ENCODE measurements at places on chromosomes 1 and 21.
A peak's percentile ranks its signal among the peaks of the same experiment; 100 is the strongest.

DNA sequence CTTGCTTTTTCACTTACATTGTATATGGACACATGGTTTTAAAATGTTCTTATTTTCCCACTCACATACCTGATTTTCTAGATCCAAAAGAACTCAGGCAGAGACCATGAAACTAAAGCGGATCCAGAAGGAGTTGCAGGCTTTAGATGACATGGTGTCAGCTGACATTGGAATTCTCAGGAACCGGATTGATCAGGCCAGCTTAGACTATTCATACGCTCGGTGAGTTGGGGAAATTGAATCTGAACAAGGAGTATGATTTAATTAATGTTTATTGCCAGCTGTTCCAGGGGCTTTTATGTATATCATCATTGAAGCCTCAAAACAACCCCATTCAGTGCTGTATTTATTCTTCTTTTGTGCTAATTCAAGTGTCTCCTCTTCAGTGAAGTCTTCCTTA, 12.7 kb downstream of the GORAB start:
- DNase-seq: no peak

DNA sequence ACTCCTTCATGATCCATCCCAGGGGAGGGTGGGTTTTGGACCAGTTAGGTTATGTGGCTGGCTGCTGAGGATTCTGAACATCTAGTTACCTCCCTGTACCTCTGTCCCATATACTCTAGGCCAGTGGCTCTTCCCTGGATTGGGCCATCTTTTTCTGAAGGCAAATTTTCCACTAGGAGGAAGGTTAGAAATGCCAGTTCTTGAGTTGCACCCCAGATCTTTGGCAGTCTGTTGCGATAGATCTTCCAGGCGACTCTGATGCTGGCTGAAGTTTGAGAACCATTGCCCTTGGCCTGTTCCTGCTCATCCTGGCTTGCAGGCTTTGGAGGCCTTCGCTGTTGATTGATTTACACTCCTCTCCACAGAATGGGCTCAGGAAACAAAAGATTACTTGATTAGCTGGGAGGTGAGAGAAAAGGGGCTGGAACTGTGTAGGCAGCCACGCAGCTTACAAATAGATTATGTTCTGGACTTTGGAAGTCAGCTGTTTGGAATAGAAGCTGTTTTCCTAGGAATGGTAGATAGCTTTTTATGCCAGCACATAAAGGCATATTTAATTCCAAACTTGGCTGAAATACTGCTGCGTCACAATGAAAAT, 110.1 kb downstream of the MRPS6 start:
- DNase-seq: no peak

DNA sequence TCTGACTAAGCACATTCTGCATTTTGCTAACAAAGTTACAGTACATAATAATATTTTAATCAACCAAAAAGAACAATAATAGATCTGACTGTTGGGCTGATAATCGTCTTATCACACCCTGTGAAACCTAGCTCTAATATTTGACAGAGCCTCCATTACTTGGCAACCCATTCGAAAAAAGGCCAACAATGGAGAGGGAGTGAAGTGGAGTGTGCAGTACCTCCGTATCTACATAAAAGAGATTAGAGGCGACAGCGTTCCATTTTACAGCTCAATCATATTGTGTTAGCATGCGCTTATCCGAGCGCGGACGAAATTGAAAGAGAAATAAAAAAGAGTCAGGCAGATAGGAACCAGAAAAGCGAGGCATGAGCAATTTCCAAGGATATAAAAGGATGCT, 137.3 kb upstream of the USH2A start:
- DNase-seq: no peak

DNA sequence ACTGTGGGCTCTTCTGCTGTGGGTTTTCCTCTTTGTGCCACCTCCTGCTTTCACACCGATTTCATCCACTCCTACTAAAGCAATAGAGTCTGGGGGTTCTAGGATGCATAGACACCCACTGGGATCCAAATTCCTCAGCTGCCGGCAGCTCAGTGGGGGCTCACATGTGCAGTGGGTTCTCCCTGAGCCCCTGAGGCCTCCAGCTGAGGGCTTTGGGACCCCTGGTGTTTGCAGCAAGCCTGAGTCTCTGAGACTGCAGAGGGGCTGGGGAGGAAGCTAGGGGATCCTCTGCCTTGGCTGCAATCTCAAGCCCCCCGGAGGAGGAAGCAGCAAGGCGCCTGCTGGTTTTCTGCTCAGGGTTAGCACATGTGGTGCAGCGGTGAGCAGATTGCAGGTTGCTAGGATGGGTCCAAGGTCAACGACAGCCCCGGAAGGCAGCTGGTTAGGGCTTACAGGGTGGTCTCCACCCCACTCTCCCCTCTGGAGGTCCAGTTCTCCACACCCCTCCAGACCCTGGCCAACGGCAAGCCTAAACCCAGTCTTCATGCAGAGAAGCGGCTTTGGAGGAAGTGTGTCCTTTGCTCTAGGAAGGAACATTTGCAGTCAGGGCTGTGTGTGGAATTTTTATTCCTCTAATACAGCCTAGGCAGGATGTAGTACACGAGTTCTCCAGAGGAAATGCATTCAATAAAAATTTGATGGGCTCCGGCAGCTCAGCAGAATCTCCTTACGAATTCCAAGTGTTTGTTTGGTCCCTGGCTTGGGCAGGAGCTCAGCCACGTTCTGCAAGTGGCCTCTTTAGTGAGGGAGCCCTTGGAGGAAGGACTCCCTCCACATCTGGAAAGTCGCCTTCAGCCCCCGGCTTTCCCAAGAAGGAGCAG, 269.1 kb upstream of the VAMP3 start:
- DNase-seq: no peak

DNA sequence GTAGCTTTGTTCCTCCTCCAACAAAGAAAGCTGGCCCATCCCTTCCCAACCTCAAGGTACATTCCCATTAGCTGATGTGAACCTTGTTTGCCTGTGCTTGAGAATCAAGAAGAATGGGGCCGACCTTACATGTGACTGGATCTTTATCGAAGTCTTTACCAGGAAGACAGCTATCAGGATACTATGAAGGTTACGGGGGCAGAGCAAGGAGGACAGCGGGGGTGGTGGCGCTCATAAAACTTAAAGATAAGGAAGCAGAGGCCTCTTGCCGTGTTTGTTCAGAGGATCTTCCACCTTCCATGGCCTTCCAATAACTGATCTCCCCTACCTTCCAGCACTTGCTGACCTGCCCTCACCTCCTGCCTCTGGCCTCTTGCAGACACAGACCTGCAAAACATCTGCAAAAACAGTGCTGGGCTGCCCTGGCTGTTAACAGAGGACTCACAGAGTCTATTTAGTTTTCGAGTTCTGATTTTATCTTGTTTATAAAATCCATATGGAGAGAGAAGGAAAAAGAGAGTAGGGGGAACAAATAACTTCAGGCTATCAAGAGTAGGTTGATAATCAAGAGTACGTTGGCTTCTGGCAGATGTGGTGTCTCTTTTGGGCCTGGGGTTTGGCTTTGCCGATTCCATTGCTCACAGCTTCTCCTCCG, 198.0 kb downstream of the HUNK start:
- no peak for DNase-seq

GRCh38 chr1:227888404-227889046, 59.2 kb downstream of the WNT9A start:
- DNase-seq: no peak

DNA sequence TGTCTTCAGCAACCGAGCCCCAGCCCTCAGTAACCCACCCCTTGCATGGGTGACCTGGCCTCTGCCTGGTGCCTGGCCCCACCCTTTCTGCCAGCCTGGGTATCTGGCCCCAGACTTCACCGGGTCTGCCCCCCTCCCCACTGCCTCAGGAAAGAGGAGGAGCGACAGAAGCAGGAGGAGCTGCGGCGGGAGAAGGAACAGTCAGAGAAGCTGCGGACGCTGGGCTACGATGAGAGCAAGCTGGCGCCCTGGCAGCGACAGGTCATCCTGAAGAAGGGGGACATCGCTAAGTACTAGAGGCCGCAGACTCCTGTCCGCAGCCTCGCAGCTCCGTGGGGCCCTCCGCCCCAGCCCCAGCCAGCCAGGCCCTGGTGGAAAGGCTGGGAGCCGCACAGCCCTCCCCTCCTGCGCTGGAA, 6.1 kb downstream of the TNFRSF25 start:
- DNase-seq: no peak

DNA sequence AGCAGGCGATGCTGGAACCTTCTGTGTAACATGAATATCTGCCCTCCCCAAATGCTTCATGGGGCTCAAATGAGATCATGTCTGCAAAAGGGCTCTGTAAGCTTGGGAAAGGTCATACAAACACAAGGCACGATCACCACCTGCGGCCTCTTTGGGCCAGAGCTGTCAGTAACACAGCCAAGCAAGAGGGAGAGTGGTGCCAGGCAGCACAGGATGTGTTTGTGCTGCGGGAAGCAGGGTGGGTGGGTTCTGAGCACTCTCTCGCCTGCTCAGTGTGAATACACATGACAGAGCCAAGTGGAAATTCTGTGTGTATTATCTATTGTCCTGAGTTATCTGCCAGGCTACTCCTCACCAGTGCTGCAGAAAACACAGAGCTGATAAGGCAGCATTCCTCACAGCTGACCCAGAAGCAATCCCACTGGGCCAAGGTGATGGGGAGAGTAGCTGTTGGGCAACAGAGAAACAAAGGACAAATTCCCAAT, 101.2 kb downstream of the LAMC2 start:
- no peak for DNase-seq

GRCh38 chr1:175131095-175131494, 61.5 kb downstream of the KIAA0040 start:
- DNase-seq: no peak

DNA sequence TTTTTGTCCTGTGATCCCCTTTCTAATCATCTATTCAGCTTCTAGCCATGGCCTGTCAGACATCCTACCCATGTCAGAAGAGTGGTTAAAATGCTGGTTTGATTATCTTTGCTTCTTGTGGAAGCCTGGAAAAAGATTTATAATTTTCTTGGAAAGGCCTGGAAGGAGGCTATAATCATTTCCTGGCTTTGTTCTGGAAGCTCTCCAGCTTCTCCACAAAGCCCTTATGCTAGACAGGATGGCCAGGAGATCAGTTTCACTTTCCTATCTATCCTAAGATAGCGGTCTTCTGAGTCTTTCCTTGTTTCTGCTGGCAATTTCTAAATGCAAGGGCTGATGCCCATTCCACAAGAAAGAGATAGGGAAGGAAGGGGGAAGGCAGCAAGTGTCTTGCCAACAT, 90.9 kb upstream of the SLC44A3 start:
- no peak for DNase-seq

- DNase-seq: no peak
These were observed 7.4 kb downstream of the WDR77 start for GRCh38 chr1:111441573-111442192.

GRCh38 chr1:163361123-163361934, 39.6 kb downstream of the NUF2 start:
- peak; percentile 13 for DNase-seq

DNA sequence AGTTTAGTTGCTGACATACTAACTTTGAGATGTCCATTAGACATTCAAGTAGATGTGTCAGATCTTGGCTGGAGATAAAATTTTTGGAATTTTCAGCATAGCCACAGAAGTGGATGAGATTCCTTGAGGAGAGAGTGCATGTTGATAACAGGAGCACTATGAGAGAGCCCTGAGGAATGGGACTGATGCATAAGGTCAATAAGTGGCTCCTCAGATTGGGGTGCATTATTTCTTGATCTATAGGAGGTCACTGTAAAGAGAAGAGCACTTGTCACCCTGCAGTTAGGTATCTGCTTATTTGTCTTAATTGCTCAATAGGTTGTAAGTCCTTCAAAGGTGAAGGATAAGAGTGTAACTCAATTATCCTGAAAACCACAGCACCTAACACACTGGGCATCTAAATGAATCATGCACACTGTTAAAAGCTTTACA, 52.0 kb upstream of the TACSTD2 start:
- DNase-seq: no peak

GRCh38 chr1:171940368-171940767, 99.1 kb downstream of the DNM3 start:
- DNase-seq: no peak

- no peak for DNase-seq
These were observed 8.0 kb downstream of the TIE1 start for GRCh38 chr1:43308635-43309404.

DNA sequence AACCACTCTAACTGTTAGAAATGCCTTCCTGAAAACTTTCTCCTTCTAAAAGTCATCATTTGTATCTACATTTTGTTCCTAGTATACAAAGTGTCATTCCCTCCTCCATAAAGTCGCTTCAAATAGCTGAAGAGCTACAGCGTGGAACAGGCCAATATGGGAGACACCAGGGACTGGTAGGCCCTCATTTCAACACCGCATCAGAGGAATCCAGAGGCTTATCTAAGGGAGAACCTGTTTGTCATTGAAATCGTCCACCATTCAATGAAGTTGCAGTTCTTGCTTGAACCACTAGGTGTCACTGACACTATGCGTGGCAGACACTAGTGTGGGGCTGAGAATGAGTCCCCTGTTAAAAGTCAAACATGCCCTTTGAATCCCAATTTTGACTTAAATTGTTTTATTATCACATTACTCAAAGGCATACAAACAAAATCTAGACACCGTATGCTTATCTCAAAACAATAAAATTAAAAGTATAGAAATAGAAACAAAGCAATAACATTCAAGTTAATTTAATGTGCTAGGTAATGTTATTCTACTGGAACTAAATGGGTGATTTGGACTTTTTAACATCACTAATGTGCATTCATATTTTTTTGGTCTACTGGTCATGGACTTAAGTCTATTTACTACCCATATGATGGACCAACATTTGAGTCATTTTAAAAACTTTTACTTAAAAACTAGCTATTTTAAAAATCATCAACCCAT, 182.3 kb downstream of the FCRL5 start:
- DNase-seq: peak; percentile 45

DNA sequence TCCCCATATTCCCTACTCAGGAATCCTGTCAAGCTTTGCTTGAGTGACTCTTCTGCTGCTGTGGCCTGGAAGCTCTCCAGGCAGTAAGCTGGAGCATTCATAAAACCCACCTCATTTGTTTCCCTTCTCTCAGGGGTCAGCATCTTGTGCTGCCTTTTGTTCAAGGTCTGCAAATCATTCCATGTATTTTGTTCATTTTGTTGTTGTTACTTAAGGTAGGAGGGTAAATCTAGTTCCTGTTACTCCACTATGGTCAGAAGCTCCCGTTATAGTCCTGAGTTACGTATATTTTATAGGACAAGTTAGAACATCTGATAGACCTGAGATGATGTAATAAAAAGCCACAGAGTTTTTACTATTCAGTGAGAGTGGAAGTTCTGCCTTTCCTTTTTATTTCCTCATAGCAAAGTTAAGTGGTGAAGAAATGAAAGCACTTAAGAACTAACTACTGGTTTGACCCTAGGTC, 9.9 kb downstream of the SYNJ1 start:
- no peak for DNase-seq

GRCh38 chr1:2382621-2383361, 8.6 kb downstream of the MORN1 start:
- DNase-seq: peak; percentile 37

GRCh38 chr1:236848274-236848923, 53.3 kb downstream of the MTR start:
- no peak for DNase-seq

All from iPS DF 6.9 (cell line).